ENCODE measurements at places on chromosomes 1 and 21.

DNA sequence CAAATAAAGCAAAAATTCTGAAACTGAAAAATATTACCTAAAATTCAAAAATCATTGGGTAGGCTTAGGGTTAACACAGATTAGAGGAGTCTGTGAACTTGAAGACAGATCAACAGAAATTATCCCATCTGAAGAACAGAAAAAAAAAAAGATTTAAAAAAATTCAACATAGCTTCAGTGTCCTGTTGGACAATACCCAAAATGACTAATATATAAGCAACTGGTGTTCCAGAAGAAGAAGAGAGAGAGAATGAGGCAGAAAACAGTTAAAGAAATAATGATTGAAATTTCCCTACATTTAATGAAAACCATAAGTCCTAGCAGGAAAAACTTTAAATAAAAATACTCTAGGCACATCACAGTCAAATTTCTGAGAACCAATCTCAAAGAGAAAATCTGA lies 31.5 kb downstream of the TMCO1 start:
- DNase-seq = no peak

DNA sequence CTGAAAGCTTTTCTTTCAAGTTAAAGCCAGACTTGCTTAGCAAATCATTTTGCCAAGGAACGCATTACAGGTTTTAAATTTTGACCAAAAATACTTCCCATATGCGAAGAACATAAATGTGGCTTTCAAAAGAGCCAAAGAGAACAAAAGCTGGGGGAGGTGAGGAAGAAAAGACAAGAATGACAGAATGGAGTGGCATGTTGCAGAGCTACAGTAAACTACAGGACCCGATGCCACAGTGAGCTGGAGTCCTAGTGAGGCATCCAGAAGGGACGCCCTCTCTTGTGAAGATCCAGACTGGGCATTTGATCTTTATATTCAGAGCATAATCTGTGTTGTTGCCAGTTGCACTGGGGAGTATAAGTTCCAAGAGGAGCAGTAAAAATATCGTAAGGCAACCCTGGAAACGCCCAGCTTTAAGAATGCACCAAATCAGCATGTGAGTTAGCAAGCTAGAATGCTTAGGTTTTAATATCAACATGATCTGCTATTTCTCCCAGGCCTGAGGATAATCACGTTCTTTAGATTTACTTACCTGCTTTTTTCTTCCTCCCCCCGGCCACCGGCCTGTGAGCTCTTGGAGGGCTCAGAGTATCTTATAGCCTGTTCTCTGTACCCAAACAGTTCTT lies 48.4 kb upstream of the HOOK1 start:
- no peak for DNase-seq

- DNase-seq = no peak
Observed at GRCh38 chr1:114097109-114097508, 56.6 kb downstream of the SYT6 start.

DNA sequence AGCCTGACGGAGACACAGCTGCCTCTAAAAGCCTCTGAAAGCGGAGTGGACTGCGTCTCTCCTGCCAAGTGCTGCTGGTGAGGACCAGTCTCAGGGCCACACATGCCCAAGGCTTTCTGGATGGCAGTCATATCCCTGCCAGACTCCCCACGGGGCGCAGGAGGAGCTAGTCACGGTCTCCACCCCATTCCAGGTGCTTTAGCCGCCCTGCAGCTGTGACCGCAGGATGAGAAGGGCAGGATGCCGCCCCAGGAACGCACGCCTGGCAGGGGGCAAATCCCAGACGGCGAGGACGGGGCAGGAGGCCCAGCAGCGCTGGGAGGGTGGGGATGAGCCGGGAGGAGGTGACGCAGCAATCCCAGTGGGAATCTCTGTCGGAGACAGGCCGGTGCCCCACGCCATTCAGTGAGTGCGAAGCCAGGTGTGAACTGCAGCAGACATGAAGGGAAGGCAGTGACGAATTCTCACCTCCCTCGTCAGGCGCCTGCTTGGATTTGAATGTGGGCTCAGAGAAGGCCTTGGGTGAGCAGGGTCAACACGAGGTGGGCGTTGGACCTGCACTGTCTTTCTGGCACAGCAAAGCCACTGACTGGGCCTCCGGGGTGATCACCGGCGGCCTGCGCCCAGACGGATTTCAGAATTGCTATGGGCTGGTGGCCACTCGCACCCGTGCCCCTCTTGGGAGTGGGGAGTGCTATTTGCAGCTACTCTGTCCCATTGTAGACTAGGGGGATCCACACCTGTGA lies 38.5 kb upstream of the SLC19A1 start:
- DNase-seq = peak; percentile 69

- DNase-seq = no peak
Observed at GRCh38 chr1:101379950-101380349, 143.1 kb downstream of the S1PR1 start.

- DNase-seq = no peak
Observed at GRCh38 chr1:183578856-183579255, 11.4 kb downstream of the NCF2 start.

DNA sequence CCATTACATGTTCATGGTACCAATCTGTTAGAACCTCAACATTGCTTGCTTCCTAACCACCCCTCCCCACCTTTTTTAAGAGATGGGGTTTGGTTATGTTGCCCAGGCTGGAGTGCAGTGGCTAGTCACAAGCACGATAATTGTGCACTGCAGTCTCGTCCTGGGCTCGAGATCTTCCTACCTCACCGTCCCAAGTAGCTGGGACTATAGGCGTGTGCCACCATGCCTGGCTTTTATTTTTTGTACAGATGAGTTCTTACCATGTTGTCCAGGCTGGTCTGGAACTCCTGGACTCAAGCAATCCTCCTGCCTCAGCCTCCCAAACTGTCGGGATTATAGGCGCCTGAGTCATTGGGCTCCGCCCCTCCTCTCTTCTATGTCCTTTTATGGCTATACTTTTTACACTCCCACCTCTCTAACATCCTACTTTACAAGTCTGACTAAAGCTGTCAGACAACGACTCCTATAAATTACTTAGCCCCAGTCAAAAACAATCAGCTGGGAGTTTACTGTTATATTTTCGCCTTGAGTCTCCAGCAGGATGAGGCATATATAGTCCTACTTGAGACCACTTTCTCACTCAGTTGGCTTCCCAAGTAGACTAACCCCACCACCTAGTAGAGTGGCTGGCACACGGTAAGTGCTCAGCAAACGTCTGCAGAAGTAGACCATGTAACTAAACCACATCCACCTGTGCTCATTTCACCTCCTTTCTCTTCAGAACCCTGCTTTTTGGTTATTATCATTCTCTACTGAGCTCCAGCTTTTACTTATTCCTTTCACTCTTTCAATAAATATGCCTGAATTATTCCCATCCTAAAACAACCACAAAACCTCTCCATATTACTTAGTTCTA lies 13.8 kb downstream of the ENSA start:
- no peak for DNase-seq

GRCh38 chr1:234722270-234722704 lies 112.3 kb upstream of the IRF2BP2 start:
- peak; percentile 12 for DNase-seq

DNA sequence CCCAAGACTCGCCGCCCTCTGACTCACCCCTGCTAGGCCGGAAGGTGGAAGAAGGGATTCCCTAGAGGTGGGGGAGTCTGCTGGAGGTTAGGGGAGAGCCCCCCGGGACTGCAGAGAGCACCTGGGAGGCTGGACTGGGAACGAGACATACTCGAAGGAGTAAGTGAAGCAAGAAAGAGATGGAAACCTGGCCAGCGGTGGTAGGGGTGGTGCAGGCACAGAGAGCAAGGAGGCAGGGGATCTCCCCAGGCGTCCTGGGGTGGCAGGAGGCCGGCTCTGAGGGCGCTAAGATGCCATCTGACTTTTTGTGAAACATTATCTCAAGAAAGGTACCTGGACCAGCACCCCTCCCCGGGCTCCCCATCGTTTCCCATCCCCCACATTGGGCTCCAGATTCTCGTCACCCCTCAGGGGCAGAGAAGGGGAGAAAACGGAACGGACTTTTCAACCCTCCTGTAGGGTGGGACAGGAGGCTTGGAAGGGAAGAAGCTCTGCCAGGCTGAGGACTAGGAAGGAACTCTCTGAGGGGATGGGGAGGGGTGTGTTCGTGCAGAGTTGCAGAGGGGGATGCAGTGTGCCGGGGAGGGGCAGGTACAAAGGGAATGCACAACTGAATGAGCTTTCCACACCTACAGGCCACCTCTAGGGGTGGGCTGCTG lies 708 bp downstream of the CHRNB2 start:
- no peak for DNase-seq

- no peak for DNase-seq
Observed at GRCh38 chr1:186195377-186195931, 179.6 kb downstream of the TPR start.

DNA sequence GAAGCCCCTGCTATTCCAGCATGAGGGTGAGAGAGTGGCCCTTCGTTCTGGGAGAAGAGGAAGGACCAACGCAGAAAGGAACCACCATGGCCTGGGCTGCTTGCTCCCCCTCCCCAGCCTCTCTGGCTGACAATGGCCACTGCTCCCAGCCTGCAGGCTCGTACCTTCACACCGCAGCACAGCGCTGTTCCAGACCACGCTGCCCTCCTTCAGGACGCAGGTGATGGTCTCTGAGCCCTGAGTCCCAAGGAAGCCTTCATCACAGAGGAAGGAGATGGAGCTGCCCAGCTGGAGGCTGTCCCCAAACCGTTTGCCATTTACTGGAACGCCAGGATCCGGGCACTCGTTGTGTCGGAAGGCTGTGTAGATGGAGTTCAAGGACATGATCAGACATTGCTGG lies 124.9 kb upstream of the HMGB4 start:
- DNase-seq = no peak

DNA sequence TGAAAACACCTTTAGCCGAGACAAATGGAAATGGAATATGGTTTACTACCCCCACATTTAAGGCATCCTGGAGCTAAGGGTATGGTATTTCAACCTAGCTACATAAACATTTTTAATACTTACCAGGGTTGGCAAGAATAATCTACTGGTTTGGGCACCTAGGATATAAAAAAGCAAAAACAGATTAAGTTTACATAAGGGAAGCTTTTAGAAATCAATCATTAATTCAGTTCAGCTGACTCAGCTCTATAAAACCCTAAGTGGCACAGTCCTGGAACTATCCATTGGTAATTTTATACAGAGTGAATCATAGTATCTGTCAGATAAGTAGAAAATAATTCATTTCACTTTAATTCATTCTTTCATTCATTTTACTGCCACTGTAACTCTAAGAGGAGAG lies 355.2 kb downstream of the VAV3 start:
- no peak for DNase-seq

DNA sequence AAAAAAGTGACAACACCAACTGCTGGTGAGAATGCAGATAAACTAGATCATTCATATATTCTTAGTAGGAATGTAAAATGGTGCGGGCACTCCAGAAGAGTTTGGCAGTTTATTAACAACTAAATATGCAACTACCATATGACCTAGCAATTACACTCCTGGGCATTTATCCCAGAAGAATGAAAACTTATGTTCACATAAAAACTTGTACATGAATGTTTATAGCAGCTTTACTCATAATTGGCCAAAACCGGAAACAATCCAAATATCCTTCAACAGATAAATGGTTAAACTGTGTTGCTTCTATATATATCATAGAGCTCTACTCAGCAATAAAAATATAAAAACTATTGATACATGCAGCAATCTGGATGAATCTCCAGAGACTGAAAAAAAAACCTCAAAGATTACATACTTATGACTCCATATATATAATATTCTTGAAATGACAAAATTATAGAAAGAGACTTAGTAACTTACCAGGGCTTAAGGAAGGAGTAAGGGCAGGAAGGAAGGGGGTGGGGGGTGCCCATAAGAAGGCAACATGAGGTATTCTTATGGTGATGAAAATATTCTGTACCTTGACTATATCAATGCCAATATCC lies 99.9 kb downstream of the KCNH1 start:
- no peak for DNase-seq

- DNase-seq = no peak
Observed at GRCh38 chr1:6588128-6588892, 8.5 kb downstream of the ZBTB48 start.

DNA sequence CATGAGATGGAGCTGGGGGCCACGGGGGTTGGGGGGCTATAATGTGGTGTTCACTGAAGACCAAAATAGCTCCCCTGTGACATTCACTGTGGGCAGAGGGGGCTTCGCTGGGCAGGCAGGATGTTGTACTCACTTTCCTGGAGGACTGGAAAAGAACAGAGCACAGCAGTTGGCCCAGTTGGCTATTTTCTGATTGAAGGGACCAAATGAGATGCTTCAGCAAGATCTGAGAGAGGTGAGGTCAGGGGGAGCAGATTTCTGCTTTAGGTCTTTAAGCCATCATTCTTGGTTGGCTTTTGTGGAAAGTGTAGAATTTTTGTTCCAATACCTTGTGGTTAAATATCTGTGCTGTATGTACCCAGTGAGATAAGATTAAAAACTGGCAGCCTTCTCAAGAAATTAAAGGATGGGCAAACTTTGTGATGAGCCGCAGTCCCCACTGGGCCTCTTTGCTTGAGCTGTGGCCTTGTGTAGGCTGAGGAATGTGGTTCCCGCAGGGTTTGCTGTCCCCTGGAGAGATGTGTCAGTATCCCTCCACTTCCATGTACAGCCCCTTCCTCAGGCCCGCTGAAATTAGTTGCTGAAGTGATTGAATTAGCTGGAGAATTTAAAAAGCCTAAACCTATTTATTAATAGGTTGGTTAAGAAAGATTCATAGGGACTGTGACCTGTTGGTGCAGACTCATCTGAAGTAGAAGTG lies 80.7 kb downstream of the ATP5PO start:
- no peak for DNase-seq

DNA sequence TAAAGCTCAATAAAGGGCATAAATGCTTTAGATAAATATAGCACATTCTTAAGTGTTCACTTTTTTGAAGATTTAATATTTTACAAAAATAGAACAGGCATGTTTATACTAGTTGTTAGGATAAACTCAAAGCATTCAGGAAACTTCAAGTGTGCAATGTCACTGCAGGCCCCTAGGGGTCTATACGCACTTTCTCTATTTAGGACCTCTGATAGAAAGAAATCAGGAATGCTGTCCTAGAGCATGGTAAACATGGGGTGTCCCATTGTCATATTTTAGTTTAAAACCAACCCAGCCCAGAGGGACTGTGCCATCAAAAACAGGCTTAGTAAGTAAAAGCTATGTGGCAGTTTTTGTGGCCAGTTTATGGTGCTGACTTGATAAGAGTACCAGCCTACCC lies 102.2 kb downstream of the BARHL2 start:
- DNase-seq = no peak

- no peak for DNase-seq
Observed at GRCh38 chr1:22325531-22326371, 125.9 kb upstream of the ZBTB40 start.

- peak; percentile 25 for DNase-seq
Observed at GRCh38 chr21:37546949-37547614, 180.5 kb downstream of the DYRK1A start.

GRCh38 chr21:44006656-44007055 lies 5.5 kb upstream of the TRAPPC10 start:
- no peak for DNase-seq

DNA sequence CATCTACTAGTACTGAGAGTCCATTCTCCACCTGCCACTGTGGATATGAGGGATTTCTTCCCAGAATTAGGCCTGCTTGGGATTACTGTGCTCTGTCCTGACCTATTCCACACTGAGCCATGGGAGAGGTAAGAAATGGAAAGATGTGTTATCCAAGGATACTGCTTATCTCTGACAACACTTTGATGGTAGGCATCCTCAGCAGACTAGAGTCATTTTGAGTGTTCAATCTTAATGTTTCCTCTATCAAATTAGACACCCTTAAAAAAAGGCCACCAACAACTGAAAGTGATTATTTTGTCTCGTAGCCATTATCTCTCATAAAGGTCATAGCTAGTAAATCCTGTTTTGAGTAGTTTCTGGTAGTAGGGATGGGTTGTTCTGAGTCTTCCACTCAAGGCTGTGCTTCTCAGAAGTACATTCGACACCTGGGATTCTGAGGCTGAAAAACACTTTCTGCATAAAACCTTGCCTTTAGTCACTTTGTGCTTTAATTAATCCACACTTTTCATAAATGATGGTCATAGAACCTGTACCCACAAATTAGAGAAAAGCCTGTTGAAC lies 8.8 kb downstream of the ATPAF1 start:
- no peak for DNase-seq

All from NCI-H345 (cell line).